ENCODE measurements at places on chromosomes 16 and 17.

GRCh38 chr17:36778448-36778847 lies 158.8 kb upstream of the LHX1 start:
- DNase-seq = no peak

DNA sequence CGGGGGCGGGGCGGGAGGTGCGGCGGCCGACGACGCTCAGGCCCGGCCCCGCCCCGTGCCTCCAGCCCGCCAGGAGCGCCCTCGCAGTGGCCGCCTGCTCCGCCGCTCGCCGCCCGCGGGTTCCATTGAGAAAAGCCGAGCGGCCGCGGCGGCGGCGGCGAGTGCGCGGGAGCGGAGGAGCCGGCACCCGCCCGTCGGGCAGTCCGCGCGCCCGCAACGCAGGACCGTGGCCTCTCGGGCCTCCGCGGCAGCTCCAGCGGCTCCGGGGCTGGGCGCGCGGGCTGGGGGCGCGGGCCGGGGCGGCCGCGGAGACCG lies at the start of gene ZFPM1:
Gene ZFPM1, plus strand, starts transcription at position 64 of the 315 bp plus-strand sequence. CDS start 359 bp downstream, outside the sequence.
- DNase-seq = no peak

DNA sequence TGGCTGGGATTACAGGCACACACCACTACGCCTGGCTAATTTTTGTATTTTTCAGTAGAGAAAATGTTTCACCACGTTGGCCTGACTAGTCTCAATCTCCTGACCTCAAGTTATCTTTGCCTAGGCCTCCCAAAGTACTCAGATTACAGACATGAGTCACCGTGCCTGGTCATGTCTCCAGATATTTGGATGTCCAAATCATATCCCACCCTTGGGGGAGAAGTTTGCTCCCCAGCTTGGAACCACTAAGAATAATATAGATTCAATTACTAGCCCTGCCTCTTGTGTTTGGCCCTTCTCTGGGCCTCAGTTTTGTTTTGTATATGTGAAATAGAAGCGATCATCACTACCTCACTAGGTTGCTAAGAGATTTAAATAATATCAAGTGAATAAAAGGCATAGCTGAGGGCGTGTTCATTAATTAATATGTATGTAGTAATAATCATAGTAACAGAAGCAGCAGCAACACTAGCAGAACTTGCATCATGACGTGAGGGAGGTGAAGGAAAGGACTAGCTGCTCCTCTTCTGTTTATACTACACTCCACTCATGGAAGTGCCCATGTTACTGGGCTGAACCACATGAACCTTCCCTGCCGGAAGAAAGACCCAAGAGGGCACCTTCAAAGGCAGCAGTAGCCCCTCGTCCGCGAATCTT lies 253.6 kb upstream of the XYLT1 start:
- DNase-seq = peak; percentile 85

- no peak for DNase-seq
Observed at GRCh38 chr16:11967195-11967911, 2.3 kb downstream of the TNFRSF17 start.

GRCh38 chr17:4077581-4077980 lies 65.2 kb downstream of the ZZEF1 start:
- no peak for DNase-seq

- DNase-seq = peak; percentile 70
Observed at GRCh38 chr16:1645914-1646525, 32.1 kb upstream of the JPT2 start.

GRCh38 chr16:57630931-57631845 lies 2.8 kb downstream of the ADGRG1 start:
- DNase-seq = no peak

DNA sequence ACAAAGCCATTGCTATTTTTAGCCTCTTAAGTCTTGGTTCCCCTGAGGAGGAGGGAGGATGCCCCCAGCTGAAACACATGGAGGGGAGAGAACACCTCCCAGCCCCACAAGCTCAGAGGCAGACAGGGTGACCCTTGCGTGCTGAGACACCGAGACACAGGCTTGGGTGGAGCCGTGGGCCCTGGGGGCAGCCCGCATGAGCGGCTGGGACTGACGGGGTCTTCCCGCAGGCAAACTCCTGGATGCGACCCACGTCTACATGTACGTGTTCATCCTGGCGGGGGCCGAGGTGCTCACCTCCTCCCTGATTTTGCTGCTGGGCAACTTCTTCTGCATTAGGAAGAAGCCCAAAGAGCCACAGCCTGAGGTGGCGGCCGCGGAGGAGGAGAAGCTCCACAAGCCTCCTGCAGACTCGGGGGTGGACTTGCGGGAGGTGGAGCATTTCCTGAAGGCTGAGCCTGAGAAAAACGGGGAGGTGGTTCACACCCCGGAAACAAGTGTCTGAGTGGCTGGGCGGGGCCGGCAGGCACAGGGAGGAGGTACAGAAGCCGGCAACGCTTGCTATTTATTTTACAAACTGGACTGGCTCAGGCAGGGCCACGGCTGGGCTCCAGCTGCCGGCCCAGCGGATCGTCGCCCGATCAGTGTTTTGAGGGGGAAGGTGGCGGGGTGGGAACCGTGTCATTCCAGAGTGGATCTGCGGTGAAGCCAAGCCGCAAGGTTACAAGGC lies 9.8 kb downstream of the SLC16A3 start:
- peak; percentile 92 for DNase-seq

DNA sequence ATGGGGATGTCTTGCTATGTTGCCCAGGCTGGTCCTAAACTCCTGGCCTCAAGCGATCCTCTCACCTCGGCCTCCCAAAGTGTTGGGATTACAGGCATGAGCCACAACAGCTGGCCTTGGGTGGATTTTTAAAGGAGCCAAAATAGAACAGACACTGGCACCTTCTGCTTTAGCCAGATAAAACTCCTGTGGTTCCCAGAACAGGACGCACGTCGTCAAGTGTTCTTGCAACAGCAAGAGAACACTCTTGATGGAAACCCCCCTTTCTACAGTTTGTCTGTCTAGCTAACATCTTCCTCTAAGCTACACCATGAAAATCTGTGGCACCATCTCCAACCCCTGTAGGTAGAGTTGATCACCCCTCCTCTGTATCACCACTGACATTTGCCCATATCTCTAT lies 122.6 kb downstream of the NPIPB5 start:
- no peak for DNase-seq

DNA sequence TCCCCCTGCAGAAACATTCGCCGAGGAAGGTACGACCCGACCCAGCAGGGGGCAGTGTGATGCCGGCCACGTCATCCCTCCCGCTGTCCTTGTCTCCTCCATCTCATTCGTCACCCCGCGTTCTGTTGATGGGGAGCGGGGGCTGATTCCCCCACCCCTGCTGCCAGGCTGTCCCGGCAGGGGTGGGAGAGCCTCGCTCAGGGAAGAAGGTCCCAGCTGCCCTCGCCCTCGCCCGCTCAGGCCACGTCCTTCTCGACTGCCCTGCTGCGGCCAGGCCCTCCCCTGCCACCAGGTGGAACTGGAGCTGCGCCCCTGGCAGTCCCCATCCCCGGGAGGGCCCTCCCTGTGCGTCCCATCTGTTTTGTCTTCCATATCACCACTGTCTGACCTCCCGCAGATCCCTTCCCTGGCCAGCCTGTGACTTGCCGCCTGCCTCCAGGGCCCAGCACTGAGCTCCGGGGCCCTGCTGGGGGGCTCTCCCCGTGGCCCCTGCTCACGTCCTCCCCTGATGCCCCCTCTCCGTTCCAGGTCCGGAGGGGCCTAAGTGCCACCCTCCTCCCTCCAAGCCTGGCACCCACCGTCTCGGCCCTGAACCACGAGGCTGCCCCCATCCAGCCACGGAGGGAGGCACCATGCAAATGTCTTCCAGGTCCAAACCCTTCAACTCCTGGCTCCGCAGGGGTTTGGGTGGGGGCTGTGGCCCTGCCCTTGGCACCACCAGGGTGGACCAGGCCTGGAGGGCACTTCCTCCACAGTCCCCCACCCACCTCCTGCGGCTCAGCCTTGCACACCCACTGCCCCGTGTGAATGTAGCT lies 20.6 kb downstream of the ADAM11 start:
- peak; percentile 75 for DNase-seq

DNA sequence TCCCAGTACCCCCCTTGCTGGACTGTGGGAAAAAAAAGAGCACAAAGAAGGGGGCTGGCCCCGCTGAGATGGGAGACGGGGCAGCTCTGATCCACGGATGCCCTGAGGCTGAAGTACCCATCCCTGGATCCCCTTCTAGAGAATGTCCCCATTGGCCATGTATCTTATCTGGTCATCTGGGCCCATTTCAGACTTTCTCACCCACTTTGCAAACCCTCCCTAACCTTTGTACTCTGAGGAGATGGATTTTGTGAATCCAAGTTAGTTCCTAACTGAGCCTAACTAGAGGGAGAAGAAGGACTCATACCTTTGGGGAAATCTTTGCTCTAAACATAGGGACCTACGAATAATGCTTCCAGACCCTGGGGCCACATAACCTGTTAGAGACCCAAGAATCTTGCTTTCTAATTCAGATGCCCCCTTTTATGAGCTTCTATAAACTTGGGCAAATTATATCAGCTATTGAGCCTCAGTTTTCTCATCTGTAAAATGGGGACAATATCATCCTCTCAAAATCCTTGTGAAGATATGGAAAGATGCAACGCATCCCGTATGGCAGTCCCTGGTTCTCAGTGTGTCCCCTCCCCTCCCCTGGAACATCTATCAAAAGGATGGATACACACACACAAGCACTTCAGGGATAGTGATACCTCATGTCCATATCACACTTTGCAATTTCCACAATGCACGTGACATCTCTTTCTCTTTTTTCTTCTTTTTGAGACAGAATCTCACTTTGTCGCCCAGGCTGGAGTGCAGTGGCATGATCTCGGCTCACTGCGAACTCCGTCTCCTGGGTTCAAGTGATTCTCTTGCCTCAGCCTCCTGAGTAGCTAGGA lies 16.8 kb upstream of the FZD2 start:
- DNase-seq = no peak

GRCh38 chr16:13956635-13957196 lies 36.8 kb downstream of the ERCC4 start:
- no peak for DNase-seq

DNA sequence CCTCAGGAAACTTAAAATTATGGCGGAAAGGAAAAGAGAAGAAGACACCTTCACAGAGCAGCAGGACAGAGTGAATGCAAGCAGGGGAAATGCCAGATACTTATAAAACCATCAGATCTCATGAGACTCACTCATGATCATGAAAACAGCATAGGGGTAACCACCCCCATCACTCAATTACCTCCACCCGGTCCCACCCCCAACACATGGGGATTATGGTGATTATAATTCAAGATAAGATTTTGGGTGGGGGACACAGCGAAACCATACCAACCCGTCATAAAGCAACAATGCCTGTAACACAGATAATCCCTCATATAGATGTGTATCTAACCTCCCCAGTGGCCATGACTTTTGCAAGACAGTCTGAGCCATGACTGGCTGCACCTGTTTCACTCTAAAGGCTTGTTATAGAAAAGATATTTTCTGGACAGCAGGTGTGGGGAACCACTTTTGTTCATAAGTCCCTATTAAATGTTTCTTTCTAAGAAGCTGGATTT lies 7.0 kb upstream of the GSDMA start:
- DNase-seq = no peak

DNA sequence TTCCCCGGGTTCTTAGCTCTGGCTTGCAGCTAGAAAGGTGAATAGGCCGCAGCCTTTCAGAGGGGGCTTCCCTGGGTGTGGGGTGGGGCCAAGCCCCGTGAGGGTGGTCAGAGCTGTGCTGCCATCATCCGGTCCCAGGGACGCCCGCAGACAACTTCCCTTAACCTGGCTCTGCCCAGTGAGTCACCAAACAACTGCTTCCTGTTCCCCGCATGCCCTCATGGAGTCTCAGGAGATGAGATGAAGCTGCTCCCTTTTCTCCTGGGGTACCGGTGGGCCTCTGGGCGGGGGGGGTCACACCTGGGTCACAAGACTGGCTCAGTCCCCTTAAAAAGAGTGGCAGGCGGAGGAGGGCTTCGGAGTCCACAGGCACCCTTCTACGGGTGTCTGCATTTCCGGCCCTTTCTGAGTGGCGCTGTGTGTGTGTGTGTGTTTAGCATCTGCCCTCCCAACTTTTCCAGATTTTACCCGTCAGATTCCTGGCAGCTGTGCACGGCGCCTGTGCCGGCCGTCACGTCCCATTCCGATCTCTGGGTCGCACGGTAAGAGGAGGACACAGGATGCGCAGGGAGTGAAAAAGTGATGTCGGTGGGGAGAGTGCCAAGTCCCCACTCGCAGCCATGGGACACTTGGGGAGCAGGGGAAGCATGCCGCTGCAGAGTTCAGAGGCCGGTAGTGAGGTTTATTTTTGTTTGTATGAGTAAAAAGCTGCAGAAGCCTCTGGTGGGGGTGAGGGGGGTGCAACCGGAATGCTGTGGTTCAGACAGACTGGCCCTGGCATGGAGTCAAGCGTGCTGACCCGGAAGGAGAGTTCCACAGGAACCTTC lies 16.8 kb downstream of the HIC1 start:
- peak; percentile 86 for DNase-seq

DNA sequence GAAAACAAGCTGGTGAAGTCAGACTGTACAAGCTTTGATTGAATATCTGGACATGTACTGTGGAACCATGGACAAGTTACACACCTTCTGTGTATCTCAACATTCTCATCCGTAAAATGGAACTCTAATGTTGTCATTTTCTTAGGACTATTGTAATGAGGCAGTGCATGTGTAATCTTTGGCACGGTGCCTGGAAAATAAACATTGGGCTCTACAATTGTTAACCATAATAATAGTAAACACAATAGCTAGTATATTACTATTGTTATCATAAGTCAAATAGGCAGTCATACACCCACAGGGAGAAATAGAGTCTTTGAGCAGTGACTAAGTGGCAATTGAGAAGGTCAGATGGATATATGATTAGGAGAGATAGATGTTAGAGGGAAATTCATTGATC lies 39.8 kb upstream of the ANKFN1 start:
- no peak for DNase-seq

DNA sequence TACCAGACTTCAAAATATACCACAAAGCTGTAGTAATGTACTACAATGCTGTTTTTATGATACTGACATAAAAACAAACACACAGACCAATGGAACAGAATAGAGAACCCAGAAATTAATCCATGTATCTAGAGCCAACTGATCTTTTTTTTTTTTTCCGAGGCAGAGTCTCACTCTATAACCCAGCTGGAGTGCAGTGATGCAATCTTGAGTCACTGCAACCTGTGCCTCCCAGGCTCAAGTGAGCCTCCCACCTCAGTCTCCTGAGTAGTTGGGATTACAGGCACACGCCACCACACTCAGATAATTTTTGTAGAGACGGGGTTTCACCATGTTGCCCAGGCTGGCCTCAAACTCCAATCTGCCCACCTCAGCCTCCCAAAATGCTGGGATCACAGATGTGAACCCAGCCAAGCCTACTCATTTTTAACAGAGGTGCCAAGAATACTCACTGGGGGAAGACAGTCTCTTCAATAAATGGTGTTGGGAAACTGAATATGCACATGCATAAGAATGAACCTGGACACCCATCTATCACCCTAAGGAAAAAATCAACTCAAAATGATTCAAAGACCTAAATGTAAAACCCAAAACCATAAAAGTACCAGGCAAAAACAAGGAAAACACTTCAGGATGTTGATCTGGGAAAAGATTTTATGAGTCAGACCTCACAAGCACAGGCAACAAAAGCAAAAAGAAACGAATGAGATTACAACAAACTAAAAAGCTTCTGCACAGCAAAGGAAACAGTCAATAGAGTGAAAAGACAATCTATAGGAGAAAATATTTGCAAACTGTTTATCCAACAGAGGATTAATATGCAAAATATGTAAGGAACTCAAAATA lies 63.1 kb downstream of the STX8 start:
- peak; percentile 82 for DNase-seq
